NCI-H510A treated with DMSO at 0.1 percent for 48 hours (cell line): ENCODE measurements at places on chromosomes 1 and 21.

DNA sequence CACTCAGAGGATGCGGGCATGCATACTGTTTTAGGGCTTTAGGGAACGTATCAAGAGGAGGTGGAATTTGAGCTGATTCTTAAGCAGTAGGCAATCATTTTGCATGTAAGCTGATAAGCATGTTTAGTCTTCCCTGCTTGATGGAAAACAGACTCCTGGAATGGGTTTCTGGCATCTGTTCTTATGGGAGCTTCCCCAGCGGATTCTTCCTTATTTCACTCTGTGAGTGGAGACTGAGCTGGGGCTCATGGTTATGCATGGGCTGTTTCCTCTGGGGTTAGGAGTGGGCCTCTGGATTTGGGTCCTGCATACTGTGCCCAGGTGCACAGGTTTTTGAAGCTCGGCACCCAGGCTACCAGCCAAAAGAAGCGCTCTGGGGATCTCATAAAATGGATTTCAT lies 93.4 kb downstream of the DIRAS3 start:
- DNase-seq = no peak

DNA sequence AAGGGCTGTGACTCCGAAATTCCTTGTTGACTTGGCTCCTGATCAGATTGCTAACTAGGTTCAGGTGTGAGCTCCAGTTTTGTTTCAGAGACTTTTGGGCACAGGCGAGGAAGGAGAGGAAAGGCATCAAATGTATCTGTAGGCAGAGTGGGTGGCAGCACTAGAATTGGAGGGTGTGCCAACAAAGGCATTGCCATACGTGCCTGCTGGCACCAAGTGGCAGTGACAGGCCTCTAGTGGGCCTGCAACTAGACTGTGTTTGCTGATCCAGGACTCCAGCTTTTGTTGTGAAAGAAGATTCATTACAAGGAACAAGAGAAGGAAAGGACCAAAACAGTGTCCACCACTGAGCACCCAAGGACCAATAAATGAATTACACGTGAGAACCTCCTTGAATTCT lies 79.5 kb downstream of the TM2D1 start:
- no peak for DNase-seq

GRCh38 chr1:41542196-41542930 lies 57.9 kb upstream of the EDN2 start:
- DNase-seq = no peak

GRCh38 chr1:234782791-234783190 lies 172.8 kb upstream of the IRF2BP2 start:
- no peak for DNase-seq

GRCh38 chr1:11072216-11072917 lies 12.5 kb upstream of the SRM start:
- peak; percentile 97 for DNase-seq

DNA sequence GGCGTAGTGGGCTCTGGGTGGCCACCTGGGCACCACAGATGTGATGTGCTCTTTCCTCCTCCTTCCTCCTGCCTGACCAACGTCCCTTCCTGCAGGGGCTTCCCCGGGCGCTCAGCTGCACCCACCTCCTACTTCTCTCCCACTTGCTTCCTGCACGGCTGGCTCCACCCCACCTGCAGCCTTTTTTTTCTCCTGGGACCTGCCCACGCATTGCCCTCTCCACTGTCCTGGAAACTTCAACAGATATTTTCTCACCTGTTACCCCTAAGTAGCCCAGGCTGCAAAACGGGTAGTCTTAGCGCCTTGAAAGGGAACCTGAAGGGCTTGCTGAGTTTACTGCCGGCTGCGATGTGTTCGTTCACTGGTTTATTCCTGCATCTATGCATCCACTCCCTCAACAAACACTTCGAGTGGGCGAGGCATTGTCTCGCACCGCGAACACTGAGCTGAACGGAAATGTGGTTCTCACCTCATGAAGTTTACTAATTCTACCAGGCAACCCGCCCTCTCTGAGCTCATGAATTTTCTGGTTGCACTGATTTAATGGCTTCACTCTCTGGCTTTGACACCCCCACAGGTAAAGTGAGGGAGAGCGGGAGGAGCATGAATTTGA lies 23.6 kb downstream of the ZBTB18 start:
- no peak for DNase-seq

GRCh38 chr1:91846007-91846638 lies 39.8 kb downstream of the TGFBR3 start:
- peak; percentile 95 for DNase-seq

GRCh38 chr1:61121631-61122030 lies 39.3 kb downstream of the NFIA start:
- no peak for DNase-seq

DNA sequence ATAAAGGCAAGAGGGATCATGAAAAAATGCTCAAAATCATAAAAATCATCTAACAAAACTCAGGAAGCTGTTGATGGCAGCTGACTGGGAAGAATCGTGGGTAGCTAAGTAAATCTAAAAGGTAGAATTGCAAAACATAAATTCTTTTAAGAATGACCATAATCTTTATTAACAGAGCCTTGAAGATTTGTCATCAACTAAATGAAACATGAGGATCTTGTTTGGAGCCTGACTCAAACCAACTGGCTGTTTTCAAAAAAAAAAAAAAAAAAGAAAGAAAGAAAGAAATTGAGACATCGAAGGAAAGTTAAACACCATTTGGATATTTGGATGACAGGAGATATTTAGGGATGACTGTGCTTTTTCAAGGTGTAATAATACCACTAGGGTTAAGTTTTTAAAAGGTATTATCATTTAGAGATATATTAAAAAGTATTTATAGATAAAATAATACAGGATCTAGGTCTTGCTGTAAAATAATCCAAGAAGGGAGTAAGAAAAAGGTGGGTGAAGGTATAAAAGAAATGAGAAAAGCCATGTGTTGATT lies 48.6 kb downstream of the CD34 start:
- no peak for DNase-seq

- no peak for DNase-seq
Observed at GRCh38 chr21:39180429-39181019, 2.7 kb downstream of the PSMG1 start.

- DNase-seq = no peak
Observed at GRCh38 chr1:115476616-115477015, 138.6 kb upstream of the NGF start.

DNA sequence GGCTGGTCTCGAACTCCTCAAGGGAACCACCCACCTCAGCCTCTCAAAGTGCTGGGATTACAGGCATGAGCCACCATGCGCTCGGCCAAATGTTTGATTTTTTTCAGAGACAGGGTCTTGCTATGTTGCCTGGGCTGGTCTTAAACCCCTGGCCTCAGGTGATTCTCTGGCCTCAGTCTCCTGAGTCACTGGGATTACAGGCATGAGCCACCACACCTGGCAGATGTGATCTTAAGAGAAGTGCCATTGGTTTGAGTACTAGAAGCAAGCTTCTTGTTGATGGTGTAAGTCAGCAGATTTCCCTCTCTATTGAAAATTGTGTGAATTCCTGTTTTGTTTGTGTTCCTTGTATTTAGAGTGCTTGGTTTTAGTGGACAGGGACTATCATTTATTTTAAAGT lies 5.2 kb downstream of the CAP1 start:
- DNase-seq = no peak

GRCh38 chr1:93805027-93805610 lies 73.9 kb downstream of the DNTTIP2 start:
- DNase-seq = no peak

DNA sequence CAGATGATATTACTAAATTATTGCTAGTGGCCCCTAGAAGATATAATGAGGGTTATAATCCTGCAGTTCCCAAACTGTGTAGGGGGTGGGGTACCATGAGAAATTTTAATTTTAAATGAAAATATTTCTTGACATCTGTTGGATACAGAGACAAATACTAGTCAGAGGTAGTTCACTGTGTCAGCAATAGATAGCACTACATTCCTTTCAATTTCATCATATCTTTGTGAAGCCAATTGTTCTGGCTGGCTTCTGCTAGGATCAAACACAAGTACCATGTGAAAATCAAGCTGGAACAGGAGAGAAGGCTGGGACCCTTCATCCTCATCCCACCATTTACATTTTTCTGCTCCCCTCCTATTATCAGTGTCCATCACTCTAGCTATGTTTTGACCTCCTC lies 208.1 kb downstream of the USH2A start:
- no peak for DNase-seq

- no peak for DNase-seq
Observed at GRCh38 chr1:14120895-14121294, 420.9 kb downstream of the PRDM2 start.

GRCh38 chr1:222240536-222241181 lies 307.2 kb downstream of the HHIPL2 start:
- DNase-seq = peak; percentile 51

DNA sequence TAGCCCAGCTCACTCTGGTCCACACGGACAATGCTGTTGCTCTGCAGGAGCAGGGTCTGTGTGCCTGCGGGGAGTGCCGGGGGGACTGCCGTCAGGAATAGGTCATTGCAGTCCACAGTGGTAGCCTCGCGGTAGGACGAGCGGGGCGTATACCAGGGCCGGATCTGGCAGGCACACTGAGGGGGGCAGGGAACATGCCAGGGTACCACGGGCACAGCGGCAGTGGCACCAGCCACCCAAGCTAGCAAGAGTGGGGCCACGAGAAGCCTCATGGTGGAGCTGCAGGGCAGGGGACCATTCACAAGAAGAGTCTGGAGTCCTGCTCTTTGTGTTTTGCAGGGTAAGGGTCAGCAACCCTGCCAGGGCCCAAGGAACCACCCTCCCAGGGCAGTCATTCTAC lies 65.8 kb downstream of the LRRN2 start:
- no peak for DNase-seq

GRCh38 chr21:46294647-46295176 lies 8.6 kb downstream of the YBEY start:
- DNase-seq = no peak

DNA sequence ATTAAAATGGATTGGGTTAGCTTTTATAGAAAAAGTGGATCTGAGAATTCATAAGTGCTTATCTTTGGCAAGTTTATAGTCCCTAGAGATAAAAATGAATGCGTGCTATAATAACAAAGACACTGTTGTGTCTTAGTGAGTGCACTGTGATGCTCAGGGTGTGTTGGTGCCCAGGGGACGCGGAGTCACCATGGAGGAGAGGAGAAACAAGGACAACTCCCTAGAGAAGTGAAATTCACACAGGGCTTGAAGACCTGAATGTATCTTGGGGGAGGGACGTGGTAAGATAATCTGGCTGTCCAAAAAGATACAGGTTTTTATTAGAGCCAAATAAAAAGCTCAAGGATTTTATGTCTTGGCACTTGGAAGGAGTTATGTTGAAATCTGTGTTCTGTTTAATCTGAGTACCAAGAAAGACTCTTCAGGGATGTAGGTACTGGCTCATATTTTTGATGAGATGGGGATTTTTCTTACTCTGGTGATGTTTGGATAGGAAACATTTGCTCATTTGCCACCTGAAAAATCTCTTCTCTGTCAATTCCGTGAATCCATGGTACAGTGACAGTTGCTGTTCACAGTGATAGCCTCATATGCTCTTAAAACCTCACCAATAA lies 9.6 kb downstream of the SMYD2 start:
- no peak for DNase-seq

DNA sequence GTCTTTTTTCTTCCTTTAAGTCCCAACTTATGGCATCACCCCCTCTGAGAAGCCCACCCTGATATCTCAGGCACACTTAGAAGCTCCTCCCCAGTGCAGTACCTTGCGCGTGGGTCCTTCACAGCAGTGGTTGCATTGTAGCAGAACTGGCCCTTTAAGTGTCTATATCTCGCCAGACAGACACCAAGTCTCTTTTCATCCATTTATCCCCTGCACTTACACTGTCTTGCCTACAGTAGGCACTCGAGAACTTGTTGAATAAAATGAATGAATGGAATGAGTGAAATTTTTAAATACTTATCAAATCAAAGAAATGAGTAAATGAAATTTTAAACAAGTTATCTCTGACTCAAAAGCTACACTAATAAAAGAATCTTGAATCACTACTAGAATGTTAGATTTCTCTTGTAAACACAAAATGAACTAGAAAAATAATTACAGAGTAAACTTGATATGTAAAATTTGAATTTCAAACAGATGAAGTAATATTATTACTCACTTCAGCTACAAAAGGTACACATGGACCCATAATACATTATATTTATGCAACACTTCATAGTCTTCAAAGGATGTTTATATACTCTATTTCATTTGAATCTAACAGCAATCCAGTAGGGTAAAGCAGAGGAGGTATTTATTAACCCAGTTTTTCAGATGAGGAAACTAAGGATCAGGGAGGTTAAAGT lies 54.7 kb upstream of the MAN1A2 start:
- no peak for DNase-seq

DNA sequence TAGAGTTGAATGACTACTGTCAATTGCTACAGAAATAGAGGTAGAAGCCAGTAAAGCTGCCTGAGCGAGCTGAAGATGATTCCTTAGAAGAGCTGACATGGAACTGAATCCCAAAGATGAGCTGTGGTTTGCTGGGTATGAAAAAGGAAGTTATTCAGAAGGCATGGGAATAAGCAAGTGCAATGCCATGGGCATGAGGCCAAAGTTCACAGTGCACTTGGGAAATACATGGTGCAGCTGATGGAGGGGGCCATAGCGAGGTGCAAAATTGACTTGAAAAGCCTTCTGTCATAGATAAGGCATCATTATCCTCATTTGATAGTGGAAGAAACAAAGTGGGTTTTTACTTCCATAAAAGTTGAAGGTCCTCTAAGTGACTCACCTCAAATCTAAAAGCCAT lies 88.6 kb downstream of the NEK7 start:
- no peak for DNase-seq

DNA sequence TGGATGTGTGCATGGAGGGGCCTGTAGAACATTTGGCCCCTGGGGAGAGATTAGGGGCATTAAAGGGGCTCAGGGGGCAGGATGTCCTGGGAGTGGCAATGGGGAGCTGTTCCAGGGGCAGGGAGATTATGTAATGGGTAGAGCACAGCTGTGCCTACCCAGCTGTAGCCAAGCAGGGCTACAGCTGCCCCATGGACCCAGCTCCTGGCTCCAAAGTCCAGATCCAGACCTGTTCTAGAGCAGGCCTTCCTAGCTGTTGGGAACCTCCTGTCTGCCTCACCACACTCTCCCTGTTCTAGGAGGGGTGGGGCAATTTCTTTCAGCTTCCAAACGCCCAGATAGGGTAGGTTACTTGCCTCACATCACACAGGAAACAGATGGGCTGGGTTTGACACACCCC lies 5.6 kb downstream of the RPS6KA1 start:
- DNase-seq = no peak
